ENCODE measurements at places on chromosomes 1 and 21.

DNA sequence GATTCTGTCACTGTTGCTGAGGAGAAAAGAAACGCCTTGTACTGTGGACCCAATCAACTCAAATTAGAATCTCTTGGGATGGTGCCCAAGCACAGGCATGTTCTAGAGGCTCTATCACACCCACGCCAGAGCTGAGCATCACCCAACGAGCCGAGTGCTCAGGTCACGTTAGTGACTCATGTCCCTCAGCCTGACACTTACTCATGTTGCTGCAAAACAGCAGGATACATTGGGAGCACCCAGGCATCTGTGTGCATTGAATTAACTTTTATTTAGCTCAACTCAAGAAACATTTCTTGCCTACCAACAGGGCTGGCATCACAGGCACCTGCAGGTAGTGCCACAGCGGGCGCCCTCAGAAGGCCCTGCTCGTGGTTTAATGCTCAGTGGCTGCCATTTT lies 149.8 kb downstream of the ETS2 start:
- no peak for DNase-seq

DNA sequence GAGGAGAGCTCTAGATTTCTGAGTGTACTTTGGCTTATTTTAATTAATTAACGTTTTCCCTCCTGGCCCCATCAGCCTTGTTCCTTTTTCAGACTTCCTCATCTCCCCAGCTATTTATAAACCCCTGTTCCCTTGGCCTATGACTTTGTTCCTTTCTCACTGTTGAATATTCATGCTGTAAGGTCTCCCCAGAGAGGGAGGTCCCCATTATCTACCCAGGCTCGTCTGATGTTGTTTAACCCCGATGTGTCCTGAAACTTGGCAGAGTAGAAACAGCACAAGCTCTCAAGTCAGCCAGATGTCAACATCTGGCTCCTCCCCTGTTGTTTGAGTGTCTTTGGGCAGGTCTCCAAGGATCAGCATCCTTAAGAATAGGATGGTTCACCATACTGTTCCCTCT lies 153.6 kb downstream of the HIVEP3 start:
- DNase-seq: no peak

DNA sequence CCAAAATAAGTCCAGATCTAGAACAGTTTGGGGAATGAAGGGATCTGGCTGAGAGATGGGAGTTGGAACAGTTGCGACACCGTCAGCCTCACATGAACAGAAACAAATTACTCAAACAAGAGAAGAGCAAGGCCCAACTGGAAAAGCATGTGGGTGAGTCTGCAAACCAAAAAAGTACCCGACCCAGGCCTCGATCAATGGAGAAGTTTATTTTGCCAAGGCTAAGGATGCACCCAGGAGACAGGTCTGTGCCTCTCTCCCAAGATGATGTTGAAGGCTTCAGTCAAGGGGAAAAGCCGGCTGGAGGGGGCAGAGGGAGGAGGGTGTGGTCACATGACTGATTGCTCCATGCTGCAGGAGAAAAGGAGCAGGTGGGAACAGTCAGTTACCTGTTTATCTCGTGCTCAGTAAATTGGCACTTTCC lies 42.3 kb downstream of the KRTAP10-1 start:
- DNase-seq: no peak

DNA sequence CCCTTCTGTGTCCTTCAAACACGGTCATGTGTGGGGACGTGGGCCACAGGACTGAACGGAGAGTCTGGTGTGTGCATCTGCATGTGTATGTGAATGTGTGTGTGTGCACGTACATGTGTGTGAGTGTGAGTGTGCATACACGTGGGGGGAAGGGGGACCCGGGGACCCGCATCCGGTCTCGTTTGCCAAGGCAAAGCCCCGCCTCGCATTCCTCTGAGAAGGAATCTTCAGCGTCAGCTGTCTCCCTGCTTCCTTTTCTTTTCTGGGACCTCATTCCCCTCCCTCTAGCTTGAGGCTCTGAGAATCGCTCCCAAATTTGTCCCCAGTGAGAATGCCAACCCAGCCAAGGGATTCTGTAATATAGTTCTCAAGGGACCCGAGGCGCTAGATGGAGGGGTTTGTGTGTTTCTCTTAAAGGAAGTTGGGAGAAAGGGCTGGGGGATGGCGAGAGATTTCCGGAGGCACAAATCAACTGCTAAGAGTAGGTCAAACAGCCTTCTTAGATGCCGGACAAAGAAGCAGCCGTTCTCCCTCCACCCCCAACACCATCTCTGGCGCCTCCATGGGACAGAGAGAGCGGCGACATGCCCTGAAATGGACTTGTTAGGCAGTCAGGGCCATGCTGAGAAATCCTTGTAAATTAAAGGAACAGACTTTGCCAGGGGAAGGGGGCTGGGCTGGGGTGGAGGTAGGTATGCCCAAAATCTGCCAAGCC lies 6.6 kb downstream of the IFFO2 start:
- DNase-seq: peak; percentile 32

GRCh38 chr1:117669572-117669971 lies 63.7 kb downstream of the TENT5C start:
- no peak for DNase-seq

- DNase-seq: no peak
Measured at GRCh38 chr1:212506666-212507065, 73.9 kb downstream of the NENF start.

GRCh38 chr1:47201179-47201578 lies 11.3 kb upstream of the PDZK1IP1 start:
- no peak for DNase-seq

GRCh38 chr1:76571248-76571647 lies 296.0 kb upstream of the ST6GALNAC5 start:
- DNase-seq: no peak

DNA sequence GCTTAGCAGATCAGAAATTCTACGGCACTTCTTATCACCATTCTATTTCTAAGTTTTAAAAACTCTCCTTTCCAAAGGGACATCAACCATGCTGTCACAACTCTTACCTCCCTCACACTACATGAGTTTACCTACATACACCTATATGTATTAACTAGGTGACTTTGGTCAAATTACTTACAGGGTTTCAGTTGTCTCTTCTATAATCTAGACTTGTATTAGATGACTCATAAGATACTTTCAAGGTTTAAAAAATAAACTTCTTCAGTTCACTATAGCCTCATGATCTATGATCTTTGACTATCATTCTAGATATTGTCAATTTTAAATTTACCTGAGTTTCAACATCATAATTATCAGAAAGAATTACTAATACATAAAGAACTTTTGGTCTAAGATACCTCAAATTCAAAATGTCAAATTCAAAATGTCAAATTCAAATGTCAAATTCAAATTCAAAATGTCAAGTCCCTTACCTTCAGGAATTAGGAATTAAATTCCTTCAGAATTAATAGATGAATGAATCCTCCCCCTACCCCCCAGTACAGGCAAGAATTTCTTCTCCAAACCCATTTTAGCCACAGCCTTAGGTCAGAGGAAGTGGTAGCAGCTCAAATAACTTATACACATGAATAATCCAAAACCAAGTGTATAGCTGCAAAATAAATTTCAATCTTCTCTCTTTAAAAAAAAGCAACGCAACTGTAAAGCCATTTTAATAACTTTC lies 31.1 kb downstream of the OTUD7B start:
- DNase-seq: no peak

DNA sequence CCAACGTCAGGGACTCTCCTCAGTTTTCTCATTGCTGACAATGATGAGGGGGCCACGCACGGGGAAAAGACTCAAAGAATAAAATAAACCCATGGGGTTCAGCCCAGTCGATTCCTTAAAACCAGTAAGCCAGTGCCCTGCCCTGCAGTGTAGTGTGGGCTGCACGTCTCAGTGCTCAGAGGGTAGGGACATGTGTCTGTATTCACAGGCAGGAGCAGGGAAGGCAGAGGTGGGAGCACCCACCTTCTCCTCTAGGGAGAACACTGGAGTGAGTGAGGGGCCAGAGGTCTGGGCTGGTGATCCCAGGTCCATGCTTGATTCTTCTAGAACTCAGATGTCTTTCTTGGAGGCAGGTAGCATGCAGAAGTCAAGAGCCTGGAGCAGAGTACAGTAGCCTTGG lies 303.6 kb downstream of the MATN1 start:
- DNase-seq: no peak

DNA sequence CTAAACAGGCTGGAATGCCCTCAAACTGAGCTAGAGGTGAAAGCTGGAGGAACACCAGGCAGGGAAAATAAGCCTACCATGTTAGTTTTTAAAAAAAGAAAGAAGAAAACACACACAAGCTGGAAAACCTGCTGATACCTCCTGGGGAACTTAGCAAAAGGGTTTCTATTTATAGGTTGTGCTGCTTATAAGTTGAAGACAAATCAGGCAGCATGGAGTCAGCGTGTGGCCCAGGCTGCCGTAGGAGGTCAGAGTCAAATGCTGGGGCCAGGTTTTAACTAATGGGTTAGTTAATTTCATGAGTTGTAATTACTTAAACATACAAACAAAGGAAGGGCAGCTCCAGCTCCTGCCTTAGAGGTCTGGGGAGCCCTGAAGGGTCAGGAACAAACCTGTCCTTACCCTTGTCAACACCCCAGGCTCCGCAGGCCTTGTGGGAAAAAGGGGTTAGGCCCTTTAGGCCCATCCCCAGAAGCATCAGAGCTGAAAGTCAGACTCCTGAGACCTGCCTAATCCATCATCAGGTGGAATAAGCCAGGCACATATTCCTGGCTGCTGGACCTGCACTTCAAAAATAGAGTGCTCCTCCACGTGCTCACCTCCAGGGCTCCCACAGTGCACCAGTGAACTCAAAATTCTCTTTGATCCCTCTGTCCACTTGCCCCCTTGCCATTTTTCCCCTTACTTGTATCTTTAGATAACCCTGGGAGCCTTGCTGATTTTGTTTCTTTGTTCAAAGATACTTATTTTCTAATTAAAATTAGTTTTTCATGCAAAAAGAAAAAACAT lies 59.7 kb downstream of the BRINP2 start:
- no peak for DNase-seq

- DNase-seq: no peak
Measured at GRCh38 chr1:174039027-174039426, 16.9 kb upstream of the RC3H1 start.

DNA sequence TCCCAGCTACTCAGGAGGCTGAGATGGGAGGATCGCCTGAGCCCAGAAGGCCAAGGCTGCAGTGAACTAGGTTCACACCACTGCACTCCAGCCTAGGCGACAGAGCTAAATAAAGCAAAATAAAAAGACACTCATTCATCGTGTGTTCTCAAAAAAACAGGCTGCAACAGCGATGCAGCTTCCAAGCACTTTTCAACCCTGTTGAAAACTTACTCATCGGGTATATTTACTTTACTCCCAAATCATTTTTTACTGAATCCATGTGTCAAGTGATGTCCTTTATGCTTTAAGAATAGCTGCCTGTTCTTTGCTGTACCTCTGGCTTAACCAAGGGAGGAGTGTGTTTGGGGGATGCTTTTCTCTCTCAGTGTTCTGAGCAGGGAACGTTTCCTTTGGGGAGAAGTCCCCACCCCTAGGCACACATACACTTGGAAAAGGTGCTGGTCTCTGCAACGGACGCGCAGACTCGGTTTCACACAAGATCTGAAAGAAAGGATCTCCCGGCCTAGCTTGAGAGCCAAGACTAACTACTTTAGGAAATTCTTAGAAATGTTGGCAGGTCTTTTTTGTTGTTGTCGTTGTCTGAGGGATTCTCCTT lies 1.4 kb downstream of the MAP1LC3C start:
- no peak for DNase-seq

DNA sequence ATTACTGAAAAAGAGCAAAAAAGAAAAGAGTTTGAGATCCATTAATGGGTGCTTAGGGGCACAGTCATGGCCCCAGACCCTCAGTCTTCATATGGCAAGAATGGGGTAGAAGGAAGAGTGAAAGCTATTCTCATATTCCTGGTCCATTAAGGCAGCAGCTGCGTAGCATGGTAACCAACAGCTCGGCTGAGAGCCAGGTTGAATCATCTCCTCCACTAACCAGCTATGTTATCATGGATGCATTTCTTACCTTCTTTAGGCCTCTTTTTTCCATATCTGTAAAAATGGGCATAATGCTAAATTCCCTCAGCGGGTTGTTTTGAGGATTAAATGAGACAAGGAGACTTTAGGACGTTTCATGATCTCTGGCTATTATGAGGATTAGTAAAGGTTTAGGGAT lies 15.0 kb upstream of the SARS1 start:
- DNase-seq: no peak

GRCh38 chr1:83734420-83734819 lies 264.5 kb downstream of the TTLL7 start:
- DNase-seq: no peak

- no peak for DNase-seq
Measured at GRCh38 chr1:44316231-44316759, 38.8 kb downstream of the ERI3 start.

Measured in stimulated activated CD4-positive, alpha-beta T cell treated with anti-CD3 and anti-CD28 coated beads, Interleukin-15, amount 100 ng/mL, for 24 hours (primary cell).